Posterior vena cava (tissue), 2 donors: ENCODE measurements at places on chromosomes 4 and X.

DNA sequence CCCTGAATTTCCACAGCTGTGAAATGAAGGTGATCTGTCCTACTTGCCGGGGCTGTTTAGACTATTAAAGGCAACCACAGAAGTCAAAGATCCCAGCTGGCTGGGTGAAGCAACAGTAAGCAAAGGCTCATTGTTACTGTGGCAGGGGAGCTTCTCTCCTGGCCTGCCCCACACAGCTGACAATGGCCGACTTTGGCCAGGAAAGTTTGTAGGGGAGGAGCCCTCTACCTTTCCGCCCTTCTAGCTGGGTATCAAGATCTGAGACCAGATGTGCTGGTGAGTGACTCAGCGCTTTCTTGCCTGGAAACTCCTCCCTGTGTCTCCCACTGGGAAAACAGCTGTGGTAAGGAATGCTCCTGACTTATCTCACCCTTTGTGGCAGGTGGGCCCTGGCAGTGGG, 21.1 kb downstream of the RASSF6 start:
- no peak for DNase-seq

DNA sequence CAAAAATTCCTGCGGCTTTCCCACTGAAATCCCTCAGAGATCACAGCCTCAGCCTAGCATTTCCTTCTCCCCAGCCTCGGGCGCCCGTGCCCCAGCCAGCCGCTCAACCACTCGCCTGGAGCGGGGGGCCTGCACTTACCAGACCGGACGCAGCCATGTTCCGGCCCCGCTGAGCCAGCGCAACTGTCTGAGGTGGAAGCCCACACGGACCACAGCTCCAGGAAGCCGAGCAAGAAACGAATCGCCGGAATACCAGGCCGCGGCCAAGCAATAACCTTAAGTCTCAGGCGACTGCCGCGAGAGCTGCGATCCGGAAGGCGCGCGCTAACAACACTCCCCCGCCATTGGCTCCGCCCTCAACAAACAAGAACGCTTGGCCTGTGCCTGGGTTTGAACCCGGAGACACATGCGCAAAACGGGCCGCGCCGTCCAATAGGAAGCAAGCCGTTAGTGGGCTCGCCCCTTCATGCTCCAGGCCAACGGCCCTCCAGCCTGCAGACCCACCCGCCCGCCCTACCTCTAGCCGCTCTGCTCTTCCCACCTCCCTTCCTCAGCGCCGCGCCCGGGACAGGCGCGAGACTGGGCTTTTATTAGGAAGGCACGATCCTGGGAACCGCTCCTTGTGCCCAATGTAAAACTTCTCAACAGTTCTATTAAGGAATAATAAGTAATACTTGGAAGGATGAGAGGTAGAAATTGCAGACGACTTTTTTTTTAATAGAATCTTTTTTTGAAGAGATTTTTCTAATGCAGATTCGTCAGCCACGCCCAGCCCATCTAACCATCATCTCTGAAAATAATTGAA, at the start of gene CENPC:
Gene CENPC (minus strand): TSS at position 305 of the 805 bp plus-strand sequence. CDS start 148 bp downstream, at position 157.
- peak; percentile 99 for DNase-seq

- DNase-seq: no peak
Observed at GRCh38 chrX:101977106-101977505, 45.3 kb upstream of the ZMAT1 start.

GRCh38 chr4:110977554-110977953, 354.7 kb upstream of the PITX2 start:
- DNase-seq: no peak

GRCh38 chr4:100651499-100652175, 133.8 kb upstream of the EMCN start:
- DNase-seq: no peak

DNA sequence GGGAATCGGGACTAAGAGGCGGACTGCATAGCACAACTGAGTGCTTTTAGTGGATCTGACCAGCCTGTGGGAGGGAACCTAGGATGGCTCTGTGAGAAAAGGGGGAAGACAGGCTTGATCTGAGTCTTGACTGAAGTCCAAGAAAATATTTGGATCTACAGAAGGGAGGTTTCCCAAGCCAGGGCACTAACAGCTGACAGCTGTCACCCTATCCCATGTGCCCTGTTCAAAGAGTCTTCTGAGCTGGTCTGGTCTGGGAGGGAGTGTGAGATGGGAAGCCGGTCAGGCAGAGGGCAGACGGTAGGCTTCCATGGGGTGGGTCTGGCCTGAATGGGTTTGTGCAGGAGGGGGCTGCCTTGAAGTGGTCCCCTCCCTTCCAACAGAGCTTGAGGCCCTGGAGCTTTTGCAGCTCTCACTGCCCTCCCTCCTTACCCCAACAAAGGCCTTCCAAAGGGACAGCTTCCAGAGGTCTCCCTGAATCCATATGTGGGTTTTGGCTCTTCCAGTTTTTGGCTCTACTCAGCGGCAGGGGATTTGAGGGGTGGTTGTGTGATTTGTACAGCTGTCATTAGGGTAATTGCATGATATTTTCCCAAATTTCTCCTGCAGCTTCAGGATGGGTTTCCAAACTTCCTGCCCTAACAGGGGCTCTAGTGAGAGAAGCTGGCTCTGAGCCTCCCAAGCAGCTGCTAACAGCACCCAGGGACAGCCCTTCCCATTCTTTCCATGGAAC, 643.7 kb downstream of the BCOR start:
- DNase-seq: no peak

DNA sequence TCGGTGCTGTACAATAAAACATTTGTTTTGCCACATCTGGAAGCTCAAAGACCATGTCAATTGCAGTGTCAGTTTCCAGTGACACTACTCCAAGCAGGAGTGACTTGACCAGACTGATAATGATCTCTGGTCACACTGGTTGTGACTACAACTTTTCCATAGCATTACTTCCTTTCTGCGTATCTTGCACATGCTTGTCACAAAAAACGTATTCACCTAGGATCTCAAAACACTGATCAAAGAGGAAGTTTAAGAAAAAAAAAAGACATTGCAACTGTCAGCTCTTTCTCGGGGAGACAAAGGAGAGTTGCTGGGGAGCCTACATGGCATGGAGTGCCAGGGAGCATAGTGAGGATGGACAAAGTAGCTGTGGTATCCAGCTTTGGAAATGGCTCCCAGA, 60.6 kb downstream of the OPHN1 start:
- DNase-seq: no peak

DNA sequence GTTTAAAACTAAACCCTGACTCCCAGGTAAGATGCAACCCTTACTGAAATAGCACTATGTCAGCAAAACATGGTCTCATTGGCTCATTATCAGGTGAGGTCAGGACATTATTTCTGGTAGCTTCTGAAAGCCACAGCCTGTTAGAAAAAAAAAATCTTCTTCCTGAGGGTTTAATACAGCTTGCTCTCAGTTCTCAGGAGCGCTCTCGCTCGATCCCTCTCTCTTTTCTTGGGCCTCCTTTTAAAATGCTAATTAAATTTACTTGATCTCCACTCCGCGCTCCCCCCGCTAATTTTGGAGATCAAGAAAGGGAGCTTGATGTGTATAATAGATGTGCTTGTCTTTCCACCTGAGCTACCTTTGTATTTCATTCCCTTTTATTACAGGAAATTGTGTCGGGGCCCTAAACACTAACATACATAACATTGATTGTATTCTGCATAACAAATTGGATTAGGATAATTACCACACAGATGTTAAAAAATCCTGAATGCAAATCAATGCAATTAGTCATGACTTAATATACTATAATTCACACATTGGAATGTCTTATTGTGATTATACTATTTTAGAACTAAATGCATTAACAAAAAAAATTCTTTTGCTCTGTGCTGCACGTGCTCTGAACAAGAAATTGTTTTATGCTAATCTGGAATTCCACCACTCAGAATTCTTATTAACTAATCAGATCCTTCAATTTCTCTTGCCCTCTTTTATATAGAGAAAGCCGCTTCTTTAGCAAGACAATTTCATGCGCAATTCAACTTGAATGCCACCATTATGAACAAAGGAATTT, 101.6 kb upstream of the TEX13D start:
- DNase-seq: no peak

DNA sequence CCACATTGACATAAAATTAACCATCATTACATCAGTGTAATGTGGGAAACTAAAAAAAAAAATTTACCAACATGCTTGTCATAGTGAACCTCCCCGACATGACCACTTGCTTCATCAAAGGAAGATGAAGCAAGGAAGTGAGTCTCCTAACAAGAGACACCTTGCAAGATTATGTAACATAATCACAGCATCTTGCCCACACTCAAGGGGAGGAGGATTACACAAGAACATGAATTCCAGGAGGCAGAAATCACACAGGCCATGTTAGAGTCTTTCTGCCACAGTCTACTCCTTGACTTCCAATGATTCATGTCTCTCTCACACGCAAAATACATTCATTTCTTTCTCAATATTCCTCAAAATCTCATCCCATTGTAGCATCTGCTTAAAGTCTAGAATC, 93.3 kb downstream of the AKAP4 start:
- DNase-seq: no peak

GRCh38 chr4:43757147-43757546, 691.5 kb downstream of the KCTD8 start:
- no peak for DNase-seq

GRCh38 chrX:52262195-52262546, 77.5 kb downstream of the MAGED4 start:
- DNase-seq: no peak

- no peak for DNase-seq
Observed at GRCh38 chrX:106170318-106170717, 2.2 kb downstream of the PWWP3B start.

DNA sequence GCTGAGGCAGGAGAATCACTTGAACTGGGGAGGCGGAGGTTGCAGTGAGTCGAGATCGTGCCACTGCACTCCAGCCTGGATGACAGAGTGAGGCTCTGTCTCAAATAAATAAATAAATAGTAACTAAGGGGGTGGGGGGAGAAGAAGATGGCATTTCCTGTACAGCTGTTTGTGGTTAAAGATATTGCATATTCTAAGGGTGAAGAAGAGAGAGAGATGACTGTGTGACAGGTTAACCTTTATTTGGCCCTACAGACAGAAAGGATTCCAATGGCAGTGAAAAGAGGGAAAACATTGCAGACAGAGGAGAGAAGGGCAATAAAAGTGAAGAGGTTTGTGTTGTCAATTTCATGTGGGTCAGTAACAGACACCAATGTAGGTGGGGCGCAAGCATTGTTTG, 9.4 kb downstream of the TASL start:
- DNase-seq: no peak

GRCh38 chrX:48776818-48777439, 9.5 kb upstream of the GATA1 start:
- no peak for DNase-seq

DNA sequence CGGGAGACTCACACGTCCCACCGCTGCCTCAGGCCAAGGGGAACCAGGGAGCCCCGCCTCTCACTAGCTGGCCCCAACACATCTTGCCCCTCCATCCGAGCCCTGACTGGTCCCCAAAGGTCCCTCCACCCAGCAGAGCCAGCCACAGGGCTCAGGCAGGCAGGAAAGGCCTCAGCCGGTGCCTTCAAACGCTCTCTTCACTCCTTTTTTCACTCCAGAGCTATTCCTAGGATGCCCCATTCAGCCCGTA, 1.5 kb upstream of the ARHGAP4 start:
- no peak for DNase-seq

GRCh38 chrX:20523626-20524312, 257.1 kb upstream of the RPS6KA3 start:
- no peak for DNase-seq

GRCh38 chrX:56026815-56027214, 205.3 kb upstream of the KLF8 start:
- no peak for DNase-seq

GRCh38 chr4:147709999-147710398, 21.9 kb upstream of the ARHGAP10 start:
- DNase-seq: no peak
